NCI-H82 (cell line): ENCODE measurements at places on chromosomes 12 and 14.

DNA sequence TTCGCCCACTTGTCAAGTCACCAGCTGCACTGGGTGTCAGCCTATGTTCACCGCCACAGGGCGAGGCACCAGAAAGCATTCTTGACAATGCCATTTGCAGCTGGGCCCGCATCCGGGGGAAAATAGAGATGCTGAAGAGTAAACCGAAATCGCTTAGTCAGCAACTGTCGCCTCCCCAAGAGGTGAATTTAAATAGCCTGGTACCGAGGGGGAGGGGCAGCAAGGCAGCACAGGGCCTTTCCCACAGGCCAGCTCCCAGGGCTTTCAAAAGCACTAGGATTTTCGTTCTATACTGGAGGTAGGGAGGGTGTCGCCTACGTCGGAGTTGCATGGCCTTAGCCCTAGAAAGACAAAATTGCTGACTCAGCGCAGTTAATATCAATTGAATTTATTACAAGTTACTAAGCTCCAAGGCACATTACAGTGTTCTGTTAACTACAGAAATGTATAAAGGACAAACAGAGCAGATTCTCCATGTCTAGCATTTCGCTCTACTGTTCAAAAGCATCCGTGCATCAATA is 4.3 kb downstream of the IRF2BPL start:
- DNase-seq = peak; percentile 45

GRCh38 chr14:52365071-52365470 is 51.0 kb downstream of the PTGER2 start:
- DNase-seq = no peak

- DNase-seq = peak; percentile 39
These were observed 981.9 kb downstream of the DIO2 start for GRCh38 chr14:79229383-79229909.

- peak; percentile 83 for DNase-seq
These were observed 12.7 kb downstream of the CSRP2 start for GRCh38 chr12:76866151-76866567.

DNA sequence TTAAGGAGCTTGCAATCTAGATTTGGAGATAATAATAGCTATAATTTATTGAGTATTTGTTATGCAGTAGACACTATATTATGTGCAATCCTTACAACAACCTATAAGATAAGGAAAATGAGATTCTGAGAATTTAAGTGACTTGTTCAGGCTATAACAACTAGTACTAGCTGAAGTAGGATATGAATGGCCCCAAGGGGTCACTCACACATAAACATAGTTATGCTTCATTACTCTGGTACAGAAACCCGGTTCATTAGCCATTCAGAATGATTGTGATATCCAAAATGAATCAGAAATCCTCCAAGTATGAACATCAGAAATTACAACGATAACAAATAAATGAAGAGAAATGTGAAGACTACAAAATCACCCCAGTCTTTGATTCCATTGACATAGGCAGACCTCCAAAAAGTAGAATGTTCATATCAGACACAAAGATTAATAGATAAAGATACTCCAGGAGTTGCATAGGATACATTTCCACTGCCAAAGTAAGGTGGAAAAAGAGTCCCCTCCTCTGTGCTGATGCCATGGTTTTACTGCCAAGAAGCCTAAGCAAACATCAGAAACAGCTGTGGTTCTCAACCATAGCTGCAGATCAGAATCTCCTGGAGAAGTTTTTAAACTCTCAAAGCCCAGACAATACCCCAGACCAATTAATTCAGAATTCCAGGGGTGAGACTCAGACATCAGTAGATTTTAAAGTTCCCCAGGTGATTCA is 8.6 kb upstream of the NID2 start:
- DNase-seq = no peak

DNA sequence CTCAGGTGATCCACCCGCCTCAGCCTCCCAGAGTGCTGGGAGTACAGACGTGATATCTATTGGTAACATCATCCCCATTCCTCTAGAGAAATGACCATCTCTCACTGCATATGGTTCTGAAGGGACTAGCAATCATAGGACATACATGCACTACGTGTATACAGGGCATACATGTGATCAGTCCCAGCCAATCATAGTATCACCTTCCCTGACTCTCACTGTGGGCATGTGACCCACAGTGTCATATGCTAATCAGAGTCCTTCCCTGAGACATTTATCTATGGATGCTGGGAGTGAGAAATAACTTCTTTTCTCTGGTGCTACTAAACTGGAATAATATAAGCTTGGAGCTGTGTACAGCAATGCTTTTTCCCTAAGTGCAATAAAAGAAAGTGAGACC is 12.1 kb upstream of the FBXW8 start:
- peak; percentile 14 for DNase-seq

DNA sequence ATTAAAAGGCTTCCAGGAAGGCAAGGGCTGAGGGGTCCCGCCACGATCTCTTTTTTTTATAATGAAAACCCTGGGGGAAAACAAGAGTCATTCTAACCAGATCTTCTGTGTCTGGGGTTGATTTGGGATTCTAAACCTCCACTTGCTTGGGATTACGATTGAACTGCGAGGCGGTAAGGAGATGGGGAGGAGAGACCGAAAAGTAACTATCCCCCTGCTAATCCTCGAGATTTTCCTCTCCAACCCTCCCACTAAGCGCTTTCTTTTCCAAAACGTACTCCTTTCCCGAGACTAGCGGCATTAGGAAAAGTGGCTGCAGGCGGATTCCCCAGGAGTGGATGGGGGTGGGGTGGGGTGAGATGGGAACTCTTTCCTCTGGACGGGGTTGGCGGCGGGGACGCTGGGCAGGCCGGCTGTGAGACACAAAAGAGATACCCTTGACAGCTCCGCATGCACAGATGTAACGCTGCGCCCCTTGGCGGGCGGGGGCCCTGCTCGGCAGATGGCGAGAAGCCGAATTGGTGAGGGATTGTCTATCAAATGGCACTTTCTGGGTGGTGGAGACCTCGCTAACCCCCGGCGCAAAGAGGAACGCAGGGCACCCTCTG is 830 bp upstream of the SRRM4 start:
- peak; percentile 93 for DNase-seq

GRCh38 chr12:128810182-128811127 is 13.3 kb downstream of the SLC15A4 start:
- DNase-seq = peak; percentile 66

- no peak for DNase-seq
These were observed 85.2 kb upstream of the PRMT8 start for GRCh38 chr12:3405821-3406220.

GRCh38 chr14:88036422-88036821 is 31.5 kb downstream of the GPR65 start:
- no peak for DNase-seq

DNA sequence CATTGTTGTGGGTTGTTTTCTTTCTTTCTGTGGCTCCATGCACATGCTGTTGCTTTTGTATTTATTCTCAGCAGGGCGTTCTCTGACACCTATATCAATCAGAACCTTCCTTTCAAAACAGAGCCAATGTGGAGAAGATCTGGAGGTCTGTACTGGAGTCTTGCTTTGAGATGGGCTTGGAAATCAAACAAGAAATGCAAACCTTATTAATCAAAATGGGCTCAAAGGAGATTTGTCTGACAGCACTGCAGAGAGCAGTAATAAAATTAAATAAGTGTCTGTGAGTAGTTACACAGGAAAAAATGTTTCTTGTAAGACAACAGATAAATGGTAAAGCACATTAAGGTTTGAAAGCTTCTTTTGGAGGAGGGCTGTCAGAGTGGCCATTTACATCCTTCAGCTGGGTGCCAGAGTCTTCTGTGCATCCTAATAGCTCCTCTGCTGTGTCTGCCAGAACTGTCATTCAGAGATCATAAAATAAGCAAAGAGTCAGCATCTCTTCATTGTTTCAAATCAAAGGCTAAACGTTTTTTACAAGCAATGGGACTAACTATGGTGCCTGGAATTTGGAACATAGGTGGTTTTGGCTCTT is 414.3 kb downstream of the NAV3 start:
- no peak for DNase-seq

DNA sequence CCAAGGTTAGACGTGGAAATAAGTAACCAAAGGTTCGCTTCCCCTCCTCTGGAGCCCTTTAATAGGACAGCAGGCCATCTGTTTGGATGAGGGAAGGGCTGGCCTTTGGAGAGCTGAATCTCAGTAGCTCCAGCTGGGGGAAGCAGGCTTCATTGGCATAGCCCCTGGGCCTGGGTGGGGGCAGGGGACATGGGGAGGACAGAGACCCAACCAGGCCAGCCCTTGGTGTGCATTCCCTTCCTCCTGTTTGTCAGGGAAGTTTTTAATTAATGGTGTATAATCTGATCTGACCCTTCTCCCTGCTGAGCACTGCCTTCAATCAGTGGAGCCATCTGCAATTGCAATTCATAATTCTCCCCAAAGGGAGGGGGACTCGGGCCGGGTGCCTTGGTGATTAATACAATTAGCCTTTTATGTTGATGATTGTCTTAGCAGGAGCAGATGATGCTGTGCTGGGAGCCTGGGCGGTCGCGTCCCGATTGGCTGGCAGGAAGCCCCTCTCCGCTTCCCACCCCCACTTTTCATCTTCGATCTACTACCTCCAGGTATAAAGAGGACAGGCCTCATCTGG is 6.4 kb downstream of the AQP6 start:
- peak; percentile 100 for DNase-seq

DNA sequence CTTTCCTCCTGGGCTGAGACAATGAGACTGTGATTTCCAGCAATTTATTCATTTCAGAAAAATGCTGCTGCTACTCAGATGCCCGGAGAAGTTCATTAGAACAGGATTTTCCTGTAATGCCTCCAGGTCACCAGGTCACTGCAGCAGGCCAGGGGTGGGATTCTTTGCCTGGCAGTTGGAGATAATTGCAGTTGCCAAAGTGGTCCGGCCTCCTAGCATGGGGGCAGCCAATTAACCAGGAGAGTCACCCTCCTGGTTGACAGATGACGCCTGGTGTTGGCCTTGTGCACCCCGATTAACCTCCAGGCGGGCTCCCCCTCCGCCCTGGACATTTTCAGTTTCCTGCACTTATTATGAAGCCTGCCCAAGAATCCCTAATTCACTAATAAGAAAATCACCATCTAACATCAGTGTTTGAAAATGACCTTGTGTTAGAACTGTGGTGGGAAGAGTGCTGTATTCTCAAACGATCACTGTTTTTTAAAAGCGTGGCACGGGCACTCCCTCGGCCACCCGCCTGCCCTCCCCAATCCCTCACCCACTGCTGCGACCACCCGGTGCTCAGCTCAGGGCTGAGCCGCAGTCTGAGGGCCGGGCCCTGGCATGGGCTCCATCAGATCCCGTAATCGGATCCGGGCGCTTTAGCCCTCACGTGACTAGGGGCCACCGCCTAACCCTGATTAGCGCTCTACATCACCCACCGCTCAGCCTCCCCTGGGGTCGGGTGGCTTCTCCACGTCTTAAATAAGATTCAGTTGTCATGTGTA is 12.9 kb downstream of the RIMBP2 start:
- peak; percentile 94 for DNase-seq

GRCh38 chr12:47286676-47287075 is 206.9 kb upstream of the AMIGO2 start:
- peak; percentile 24 for DNase-seq

- DNase-seq = no peak
These were observed 17.8 kb upstream of the EMP1 start for GRCh38 chr12:13178568-13179210.

DNA sequence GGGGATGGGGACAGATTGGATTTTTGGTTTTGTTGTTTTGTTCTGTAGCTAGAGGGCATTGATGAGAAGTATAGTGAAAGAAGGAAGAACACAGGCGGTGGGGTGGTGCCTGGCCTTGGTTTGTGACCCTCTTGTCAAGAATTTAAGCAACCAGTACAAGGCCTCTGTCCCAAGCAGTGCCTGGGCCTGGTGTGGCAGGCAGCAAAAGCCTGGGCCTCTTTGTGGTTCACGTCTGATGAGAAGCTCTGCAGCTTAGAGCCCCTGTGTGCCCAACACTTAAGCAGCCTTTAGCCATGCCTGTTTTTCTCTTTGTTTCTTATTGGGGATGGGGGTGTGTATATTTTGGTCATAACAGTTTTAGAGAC is 98.0 kb downstream of the PPP2R5C start:
- no peak for DNase-seq

DNA sequence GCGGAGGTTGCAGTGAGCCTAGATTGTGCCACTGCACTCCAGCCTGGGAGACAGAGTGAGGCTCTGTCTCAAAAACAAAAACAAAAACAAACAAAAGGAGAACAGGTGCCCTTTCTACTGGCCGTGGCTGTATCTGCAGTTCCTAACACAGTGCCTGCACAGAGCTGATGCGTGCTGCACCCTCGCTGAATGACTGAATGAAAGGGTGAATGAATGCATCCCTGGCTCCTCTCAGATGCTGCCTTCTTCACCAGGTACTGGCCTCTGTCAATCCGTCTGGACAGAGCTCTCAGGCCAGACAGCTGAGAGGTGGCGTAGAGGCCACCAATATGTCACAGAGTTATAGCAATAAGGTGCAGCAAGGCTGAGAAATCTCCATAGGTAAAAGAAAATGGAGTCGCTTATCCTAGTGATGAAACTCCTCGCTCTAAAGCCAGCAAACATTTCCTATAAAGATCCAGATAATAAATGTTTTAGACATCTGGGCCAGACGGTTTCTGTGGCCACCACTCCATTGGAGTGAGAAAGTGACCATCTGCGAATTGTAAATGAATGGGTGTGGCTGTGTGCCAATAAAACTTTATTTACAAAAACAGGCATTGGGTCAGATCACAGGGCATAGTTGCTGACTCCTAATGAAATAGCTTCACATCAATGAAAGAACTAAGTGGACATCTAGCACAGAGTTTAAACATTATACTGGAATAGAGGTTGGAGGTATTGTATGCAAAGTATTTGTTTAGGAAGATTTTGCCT is 15.9 kb upstream of the FZD10 start:
- DNase-seq = no peak

DNA sequence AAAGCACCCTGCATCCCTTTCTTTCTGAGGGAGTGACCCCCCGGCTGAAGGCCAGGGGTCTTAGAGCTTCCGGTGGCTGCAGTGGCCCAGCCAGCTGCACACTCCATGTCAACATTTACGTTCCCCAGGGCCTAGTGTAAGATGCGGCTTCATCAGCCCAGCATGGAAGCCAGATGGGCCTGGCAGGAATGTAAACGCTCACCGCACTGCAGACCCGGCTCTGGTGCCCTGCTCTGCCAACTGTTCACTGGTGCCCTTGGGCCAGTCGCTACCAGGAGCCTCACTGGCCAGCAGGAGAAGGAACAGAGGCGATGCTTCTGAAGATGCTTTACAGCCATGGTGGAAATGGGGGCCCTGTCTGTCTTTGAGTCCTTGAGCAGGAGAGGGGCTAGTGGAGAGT is 8.6 kb upstream of the TMEM119 start:
- DNase-seq = no peak

DNA sequence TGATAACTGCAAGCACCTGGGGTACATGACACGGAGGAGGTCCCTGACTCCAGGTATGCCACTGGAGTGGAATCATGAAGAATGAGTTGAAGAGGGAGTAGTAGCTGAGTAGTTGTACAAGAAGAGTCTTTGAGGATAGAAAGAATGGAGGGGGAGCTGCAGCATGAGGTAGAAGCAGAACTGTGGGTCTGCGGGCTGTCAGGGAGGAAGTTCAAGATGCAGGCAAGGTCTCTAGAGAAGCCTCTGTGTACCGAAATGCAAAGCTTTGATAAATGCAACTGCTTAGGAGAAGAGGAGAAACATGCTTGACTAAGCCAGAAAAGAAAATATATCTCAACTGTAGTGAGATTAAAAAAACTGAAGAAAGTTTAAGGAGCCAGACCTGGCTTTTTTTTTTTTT is 91.5 kb downstream of the CPNE8 start:
- DNase-seq = no peak

GRCh38 chr12:23707270-23707669 is 242.2 kb downstream of the SOX5 start:
- no peak for DNase-seq

GRCh38 chr14:53152184-53152886 is 788 bp downstream of the DDHD1 start:
- DNase-seq = peak; percentile 45
